ENCODE measurements at places on chromosomes 1 and 21. TPM values are rescaled to one million over a fixed set of nuclear protein-coding genes. Genes with fewer than 3 reads are reported as not detected.

RSPH1 gene
- total RNA-seq, result 0.30 TPM

LMX1A gene
- not detected for total RNA-seq

SYTL1 gene
- total RNA-seq, result 19.7 TPM

TXNIP gene
- 76.8 TPM for total RNA-seq

ARHGEF16 gene
- 15.5 TPM for total RNA-seq

NRDC gene
- 179 TPM for total RNA-seq

C1orf210 gene
- 11.7 TPM for total RNA-seq

CLDN19 gene
- 15.9 TPM for total RNA-seq

KLF17 gene
- total RNA-seq, result not detected

COL16A1 gene
- 8.8 TPM for total RNA-seq

DENND1B gene
- 3.3 TPM for total RNA-seq

ZNF593OS gene
- not detected for total RNA-seq

PGLYRP4 gene
- total RNA-seq, result not detected

MYBPH gene
- total RNA-seq, result not detected

SLX9 gene
- total RNA-seq, result 81.0 TPM

RGS13 gene
- not detected for total RNA-seq

C1orf94 gene
- total RNA-seq, result 5.5 TPM

OSCP1 gene
- total RNA-seq, result 2.0 TPM

SELL gene
- 0.26 TPM for total RNA-seq

THEM5 gene
- total RNA-seq, result not detected

LRRC53 gene
- not detected for total RNA-seq

EDEM3 gene
- total RNA-seq, result 10.6 TPM

SYT14 gene
- 10.6 TPM for total RNA-seq

CHRNB2 gene
- total RNA-seq, result 1.6 TPM

HPDL gene
- 24.9 TPM for total RNA-seq

PLA2G5 gene
- not detected for total RNA-seq

Measured in WTC11 (cell line).